ENCODE measurements at places on chromosomes 5 and 9. TPM values are rescaled to one million over a fixed set of nuclear protein-coding genes. Genes with fewer than 3 reads are reported as not detected.

- no peaks in the 10 kb centered on the region for H3K27me3 ChIP-seq
- no peaks in the 10 kb centered on the region for H3K4me1 ChIP-seq
- H3K27ac ChIP-seq = no peak overlapping the region
- H3K36me3 ChIP-seq = no peaks in the 10 kb centered on the region
These were observed 145.6 kb downstream of the GNA14 start for GRCh38 chr9:77502568-77502967.

- no peaks in the 10 kb centered on the region for H3K4me1 ChIP-seq
- no peak overlapping the region for H3K4me3 ChIP-seq
- H3K27me3 ChIP-seq = no peaks in the 10 kb centered on the region
- no peak for DNase-seq
These were observed 240.1 kb upstream of the GRAMD2B start for GRCh38 chr5:126182971-126183695.

GRCh38 chr5:32047056-32047455, 127.1 kb downstream of the GOLPH3 start:
- DNase-seq = no peak
- no peak overlapping the region for H3K4me3 ChIP-seq
- H3K27ac ChIP-seq = no peak overlapping the region
- H3K4me1 ChIP-seq = no peaks in the 10 kb centered on the region

DNA sequence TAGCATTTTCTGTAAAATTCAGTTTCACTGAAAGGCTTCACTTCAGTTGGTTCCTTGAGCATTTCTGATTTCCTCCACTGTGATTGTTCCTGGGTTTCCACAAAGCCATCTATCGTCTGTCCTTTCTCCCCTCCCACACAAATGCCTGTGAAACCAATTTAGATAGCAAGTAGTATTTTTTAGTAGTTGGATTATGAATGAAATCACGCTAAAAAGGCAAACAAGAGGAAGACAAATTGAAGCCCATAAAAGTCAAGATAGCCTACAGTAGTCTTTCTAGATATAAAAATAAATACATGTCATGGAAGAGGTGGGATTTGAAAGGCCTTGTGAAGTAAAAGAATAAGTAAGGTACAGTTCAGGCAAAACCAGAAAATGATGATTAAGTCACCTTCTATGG, 162.8 kb downstream of the ADAMTSL1 start:
- H3K4me3 ChIP-seq = no peak overlapping the region
- DNase-seq = no peak
- no peaks in the 10 kb centered on the region for H3K27me3 ChIP-seq

GRCh38 chr5:139654871-139655491, 6.8 kb downstream of the CXXC5 start:
- DNase-seq = no peak
- no peak overlapping the region for H3K4me3 ChIP-seq
- no peaks in the 10 kb centered on the region for H3K36me3 ChIP-seq
- peak overlapping the region; percentile 92 for H3K27ac ChIP-seq

DNA sequence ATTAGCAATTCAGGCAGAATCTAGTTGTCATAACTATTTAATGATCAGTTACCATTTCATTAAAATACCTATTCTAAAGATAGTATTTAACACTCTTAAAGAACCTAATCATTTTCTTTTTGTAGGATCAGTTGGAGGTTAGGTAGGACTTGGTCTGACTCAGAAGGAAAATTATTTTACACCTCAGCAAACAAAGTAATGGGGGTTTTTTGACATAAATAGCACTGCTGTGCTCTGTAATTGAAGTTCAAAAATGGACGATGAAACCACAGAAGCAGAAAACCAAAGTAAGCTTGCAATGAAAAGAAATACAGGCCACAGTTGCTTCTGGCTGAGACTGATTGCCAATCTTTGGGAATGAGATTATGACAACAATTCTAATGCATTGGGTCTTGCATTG, 187.0 kb upstream of the TRPM3 start:
- no peaks in the 10 kb centered on the region for H3K27me3 ChIP-seq
- H3K4me3 ChIP-seq = no peak overlapping the region
- no peaks in the 10 kb centered on the region for H3K4me1 ChIP-seq
- no peak for DNase-seq
- no peaks in the 10 kb centered on the region for H3K36me3 ChIP-seq

GRCh38 chr5:38162625-38163024, 95.7 kb upstream of the EGFLAM start:
- peaks cover 2% of the 10 kb centered on the region for H3K27me3 ChIP-seq
- H3K36me3 ChIP-seq = no peaks in the 10 kb centered on the region
- no peak overlapping the region for H3K27ac ChIP-seq
- no peaks in the 10 kb centered on the region for H3K4me1 ChIP-seq
- no peak for DNase-seq
- no peak overlapping the region for H3K4me3 ChIP-seq

- peak; percentile 62 for DNase-seq
- peaks cover 6% of the 10 kb centered on the region for H3K4me1 ChIP-seq
- H3K27me3 ChIP-seq = peaks cover 37% of the 10 kb centered on the region
These were observed 1.0 kb upstream of the ACSL6 start for GRCh38 chr5:132012371-132013005.

GRCh38 chr5:177320879-177321278, 9.2 kb upstream of the MXD3 start:
- no peak overlapping the region for H3K27ac ChIP-seq
- H3K4me3 ChIP-seq = no peak overlapping the region
- peaks cover 13% of the 10 kb centered on the region for H3K4me1 ChIP-seq

RNF183 gene
- 0.91 TPM for polyA plus RNA-seq

LVRN gene
- polyA plus RNA-seq = 0.27 TPM

RUSC2 gene
- polyA plus RNA-seq = 12.0 TPM

DNA sequence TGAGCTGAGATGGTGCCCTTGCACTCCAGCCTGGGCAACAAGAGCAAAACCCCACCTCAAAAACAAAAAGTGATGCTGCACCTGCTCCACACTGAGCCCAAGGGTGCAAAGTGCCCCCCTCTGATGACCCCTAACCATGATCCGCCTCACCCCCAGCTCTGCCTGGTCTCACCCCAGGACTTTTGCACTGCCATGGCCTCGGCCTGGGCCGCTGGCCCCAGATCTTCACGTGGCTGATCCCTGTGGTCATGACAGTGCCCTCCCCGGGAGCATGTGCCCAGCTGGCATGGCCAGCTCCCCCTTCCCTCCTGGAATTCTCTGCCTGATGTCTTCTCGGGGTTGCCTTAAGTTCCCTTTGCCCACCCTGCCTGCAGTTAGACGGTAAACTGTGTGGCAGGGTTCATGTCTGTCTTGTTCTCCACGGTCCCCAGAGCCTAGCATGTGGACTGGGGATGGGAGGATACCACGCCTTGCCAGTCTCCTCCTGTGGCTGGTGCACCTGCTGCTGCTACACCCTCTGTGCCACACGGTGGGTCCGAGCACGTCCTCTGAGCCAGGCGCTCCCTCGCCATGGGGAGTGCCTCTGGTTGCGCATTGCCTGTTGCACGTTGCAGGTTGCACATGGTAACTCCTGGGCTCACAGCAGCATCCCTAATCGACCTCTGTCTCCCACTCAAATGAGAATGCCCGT, 77.4 kb upstream of the PPP1R26 start:
- H3K4me1 ChIP-seq = no peaks in the 10 kb centered on the region
- DNase-seq = no peak
- no peaks in the 10 kb centered on the region for H3K27me3 ChIP-seq
- no peak overlapping the region for H3K27ac ChIP-seq
- no peak overlapping the region for H3K4me3 ChIP-seq
- H3K36me3 ChIP-seq = no peaks in the 10 kb centered on the region

- no peak overlapping the region for H3K27ac ChIP-seq
- peak; percentile 12 for DNase-seq
- no peaks in the 10 kb centered on the region for H3K36me3 ChIP-seq
- no peaks in the 10 kb centered on the region for H3K4me1 ChIP-seq
These were observed 61.8 kb downstream of the COX7C start for GRCh38 chr5:86679529-86679928.

FAM78A gene
- polyA plus RNA-seq = 2.3 TPM

- H3K36me3 ChIP-seq = no peaks in the 10 kb centered on the region
- no peak overlapping the region for H3K4me3 ChIP-seq
- H3K4me1 ChIP-seq = peaks cover 14% of the 10 kb centered on the region
- DNase-seq = peak; percentile 73
- no peak overlapping the region for H3K27ac ChIP-seq
These were observed 7.6 kb upstream of the BARX1 start for GRCh38 chr9:93962561-93963440.

ENG gene
- 21.6 TPM for polyA plus RNA-seq

DNA sequence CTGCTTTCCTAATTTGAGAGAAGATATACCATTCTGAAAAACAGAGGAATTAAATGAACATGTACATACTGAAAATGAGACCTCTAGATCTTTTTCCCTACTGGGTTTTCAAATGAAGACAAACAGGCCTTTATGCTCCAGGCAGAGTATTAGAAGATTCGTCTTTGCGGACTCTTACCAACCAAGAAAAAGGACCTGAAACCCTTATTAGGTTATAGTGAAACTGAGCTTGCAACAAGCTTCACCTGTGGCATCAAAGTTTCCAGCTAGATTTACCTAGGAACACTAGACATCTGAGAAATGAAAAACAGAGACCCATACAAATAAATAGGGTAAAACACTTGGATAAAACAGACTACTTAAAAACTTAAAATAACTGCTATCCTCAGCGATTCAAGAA, 46.3 kb downstream of the SMIM15 start:
- no peaks in the 10 kb centered on the region for H3K4me1 ChIP-seq
- no peaks in the 10 kb centered on the region for H3K36me3 ChIP-seq
- no peak overlapping the region for H3K27ac ChIP-seq
- H3K27me3 ChIP-seq = no peaks in the 10 kb centered on the region
- no peak for DNase-seq

GRCh38 chr5:100708645-100709171, 173.5 kb downstream of the FAM174A start:
- DNase-seq = no peak
- H3K27ac ChIP-seq = no peak overlapping the region
- no peaks in the 10 kb centered on the region for H3K27me3 ChIP-seq
- H3K36me3 ChIP-seq = no peaks in the 10 kb centered on the region
- no peak overlapping the region for H3K4me3 ChIP-seq
- H3K4me1 ChIP-seq = no peaks in the 10 kb centered on the region
